ENCODE measurements at places on chromosomes 4 and X.

DNA sequence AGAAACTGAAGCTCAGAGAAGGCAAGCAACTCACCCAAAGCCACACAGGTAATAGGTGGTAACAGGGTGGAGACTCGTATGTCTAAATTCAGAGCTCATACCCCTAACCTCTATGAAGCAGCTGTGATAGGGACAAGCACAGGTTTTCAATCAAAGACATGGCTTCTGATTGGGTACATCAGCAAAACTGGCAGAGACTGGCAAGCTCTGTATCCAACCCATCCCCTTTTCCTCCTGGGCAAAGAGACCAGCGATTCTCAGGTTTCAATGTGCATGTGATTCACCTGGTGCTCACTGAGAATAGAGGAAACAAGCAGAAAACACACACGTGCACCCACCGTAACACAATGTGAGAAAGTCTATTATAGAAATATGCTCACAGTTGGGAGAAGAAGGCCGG, 153.0 kb downstream of the SMIM20 start:
- no peak for DNase-seq

- no peak for DNase-seq
These were observed 262.9 kb upstream of the IL1RAPL1 start for GRCh38 chrX:28324321-28324721.

- DNase-seq = no peak
These were observed 12.9 kb upstream of the BMPR1B start for GRCh38 chr4:94744850-94745249.

- no peak for DNase-seq
These were observed 36.0 kb downstream of the MED28 start for GRCh38 chr4:17650406-17650805.

- DNase-seq = no peak
These were observed 51.5 kb upstream of the RAP2C start for GRCh38 chrX:132270699-132271098.

DNA sequence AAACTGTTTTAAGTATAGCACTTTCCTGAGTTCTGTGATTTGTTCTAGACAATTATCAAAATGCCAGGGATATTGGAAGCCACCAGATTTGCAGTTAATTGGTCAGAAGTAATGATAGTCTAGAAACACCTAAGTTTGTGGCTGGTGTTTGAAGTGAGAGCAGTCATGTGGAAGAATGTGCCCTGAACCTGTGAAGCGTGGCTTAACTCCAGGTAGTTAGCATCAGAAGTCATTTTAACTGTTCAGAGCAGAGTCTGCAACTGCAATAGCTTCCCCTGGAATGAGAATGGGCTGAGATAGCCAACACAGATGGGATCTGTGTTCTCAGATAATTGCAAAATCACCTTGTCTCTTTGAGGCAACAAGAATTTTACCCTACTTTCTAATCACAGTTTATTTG, 255.1 kb upstream of the GK2 start:
- DNase-seq = no peak

- no peak for DNase-seq
These were observed 29.3 kb upstream of the BCOR start for GRCh38 chrX:40127052-40127451.

- DNase-seq = no peak
These were observed 5.5 kb upstream of the HAUS3 start for GRCh38 chr4:2247128-2248043.

DNA sequence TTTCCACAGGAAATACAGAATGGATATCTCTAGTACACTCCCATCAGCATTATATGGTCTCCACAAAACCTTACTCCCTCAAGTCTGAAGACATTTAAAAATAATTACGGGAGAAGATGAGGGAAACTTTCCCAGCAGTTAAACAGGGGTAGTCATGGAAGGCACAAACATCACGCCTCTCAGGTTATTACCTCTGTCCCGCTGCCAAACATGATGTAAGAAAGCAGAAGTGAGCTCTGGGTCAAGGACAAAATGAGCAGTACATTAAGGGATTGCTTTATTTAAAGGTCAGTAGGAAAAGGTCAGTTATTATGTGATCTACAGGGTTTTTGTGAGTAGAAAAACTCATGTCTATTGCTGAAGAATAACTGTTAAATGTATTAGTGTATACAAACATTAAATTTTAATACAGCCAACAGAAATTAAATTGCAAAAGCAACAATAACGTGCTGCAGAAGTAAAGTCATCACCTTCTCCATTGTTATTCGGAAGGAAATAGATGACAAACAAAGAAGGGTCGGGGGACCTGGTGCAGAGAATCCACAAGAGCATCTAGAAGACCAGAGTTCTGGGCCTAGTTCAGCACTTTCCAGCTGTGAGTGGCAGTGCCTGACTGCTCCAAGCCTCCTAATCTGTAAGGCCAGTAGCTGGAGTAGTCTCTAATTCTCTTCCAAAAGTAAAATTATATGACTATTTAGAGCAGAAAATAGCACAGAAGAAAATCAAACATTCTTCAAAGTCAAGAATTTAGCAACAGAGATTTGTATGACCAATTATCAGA, 171.2 kb downstream of the PPP3CA start:
- DNase-seq = no peak

DNA sequence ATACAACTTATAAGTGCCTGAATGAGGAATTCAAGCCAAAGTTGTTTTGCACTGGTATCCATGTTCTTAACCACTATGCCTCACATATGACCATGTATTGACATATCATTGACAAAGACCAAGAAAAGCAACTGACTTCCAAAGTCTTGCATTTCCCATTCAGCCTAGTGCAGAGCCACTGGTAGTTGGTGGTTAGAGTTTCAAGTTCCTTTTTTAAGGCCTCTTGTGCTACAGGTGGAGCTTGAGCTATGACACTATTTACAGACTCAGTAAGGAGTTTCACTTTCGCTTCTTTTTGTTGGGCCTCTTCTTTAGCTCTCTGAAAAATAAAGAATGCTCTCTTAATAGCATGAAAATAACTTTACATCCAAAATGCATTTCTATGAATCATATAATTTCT, 763.0 kb downstream of the DMD start:
- DNase-seq = no peak

GRCh38 chr4:10063544-10064300, 42.4 kb upstream of the SLC2A9 start:
- DNase-seq = no peak

DNA sequence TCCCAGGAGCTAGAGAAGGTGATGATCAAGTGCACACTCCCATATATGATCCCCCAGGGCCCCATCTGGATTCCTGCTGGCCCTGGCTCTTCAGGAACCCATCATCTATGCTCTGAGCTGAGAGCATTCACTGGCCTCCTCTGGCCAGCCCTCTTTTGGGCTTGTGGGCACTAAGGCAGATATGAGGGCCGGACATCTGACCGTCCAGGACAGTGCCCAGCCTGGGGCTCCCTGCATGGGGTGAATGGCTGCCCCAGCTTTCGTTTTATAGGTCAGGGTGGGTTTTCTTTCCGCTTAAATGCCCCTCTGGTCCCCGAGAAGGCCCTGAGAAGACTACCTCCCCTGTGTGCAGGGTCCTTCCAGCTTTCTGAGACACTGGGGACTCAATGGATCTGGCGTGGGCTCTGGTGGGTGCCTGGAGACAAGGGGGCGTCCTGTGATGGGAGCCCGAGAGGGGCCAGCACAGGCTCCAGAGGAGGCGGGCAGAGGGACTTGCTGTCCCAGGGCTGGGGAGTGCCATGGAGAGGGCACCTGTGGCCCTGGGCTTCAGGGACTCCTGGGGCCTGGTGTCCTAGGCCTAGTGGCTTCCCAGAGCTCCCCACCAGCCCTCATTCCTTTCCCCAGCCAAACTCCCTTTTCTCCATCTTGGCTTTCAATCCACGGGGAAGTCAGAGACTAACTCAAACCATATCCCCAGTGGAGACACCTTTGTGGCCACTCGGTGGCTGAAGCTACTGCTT, 39.5 kb upstream of the GRPEL1 start:
- no peak for DNase-seq

DNA sequence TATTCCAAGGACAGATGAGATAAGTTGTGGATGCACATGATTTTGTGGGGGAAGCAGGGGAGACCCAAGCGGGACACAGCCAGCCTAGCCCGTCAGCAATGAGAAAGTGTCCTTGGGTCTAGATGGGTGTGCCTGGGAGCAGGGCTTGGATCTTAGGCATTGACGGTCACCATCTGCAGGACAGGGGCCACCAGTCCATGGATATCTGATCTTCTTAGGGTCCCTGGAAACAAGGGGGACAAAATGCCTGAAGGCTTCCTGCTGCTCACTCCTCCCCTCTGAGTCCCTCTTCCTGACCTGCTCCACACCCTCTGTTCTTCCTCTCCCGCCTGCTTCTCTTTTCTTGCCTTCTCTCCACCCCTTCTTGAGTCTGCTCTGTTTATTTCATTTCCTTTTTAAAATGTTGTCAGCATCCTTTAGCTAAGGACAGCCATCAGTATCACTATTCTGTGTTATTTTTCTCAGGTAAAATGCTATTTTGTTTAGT, 298.4 kb downstream of the RAPGEF2 start:
- DNase-seq = no peak

DNA sequence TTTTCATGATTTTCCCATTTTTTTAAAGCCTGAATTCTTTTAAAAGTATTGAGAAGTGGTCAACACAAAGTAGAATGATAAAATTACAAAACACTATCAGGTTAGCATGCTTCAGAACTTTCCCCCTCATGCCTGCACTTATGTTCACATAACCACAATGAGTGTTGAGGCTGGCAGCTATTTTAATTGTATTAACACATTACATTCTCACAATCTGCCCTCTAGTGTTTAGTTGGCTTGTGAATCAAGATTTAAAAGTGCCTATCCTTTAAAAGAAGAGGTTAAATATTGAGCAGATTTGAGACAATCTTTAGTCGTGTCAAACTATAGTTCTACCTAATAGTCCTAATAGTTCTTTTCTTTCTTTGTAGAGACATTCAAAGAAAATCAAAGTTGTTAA, 93.6 kb upstream of the NAP1L5 start:
- DNase-seq = no peak

DNA sequence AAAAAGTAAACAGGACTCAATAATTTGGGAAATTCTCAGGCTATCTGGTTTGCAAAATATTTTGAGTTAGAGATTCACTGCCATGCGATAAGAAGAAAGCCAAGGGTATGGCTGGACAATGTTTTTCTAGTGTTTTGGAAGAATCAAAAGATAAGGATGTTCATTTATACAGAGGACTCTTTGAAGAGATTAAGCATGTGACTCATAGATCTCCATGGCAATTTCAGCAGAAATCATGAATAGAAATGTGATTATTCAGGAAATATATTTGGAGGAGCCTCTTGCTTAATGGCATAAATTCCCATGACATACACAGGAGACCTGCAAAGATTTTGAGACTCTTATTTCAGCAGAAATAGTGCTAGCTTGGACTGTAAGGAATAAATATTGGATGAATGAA, 16.7 kb upstream of the FRAS1 start:
- DNase-seq = no peak

GRCh38 chr4:44842531-44842930, 116.2 kb upstream of the GNPDA2 start:
- no peak for DNase-seq

- no peak for DNase-seq
These were observed 114.8 kb upstream of the MAP9 start for GRCh38 chr4:155491336-155492120.

DNA sequence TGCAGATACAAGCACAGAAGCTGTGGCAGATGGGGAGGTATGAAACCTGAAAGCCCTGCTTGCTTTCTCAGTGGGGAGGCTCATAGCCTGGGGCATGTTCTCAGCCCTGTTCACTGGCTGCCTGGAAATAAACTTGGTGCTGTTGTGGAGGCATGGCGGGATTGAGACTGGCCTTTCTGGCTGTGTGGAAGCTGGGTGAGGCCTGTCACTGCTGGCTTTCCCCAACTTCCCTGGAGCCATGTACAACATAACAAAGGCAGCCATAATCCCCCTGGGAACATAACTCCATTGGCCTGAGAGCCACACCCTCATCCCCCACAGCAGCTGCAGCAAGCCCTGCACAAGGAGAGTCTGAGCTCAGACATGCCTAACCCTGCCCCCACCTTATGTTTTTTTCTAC, 237.7 kb upstream of the TLL1 start:
- no peak for DNase-seq

DNA sequence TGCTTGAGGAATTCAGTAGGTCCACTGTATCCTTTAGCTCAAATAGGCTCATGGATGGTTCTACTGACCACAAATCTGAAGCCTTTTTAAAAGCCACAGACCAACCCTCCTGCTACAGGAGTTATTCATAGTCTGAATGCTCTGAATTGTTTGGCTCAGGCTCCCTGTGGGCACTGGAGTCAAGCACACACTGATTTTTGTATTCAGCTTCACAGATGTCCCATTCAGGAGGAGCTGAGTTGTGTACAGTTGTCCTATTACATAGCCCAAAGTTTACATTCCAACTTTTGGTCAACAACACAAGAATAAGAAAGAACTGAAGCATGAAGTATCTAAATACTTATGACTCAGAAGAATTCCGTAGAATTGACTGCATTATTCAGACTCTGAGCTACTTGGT, 243.9 kb downstream of the UNC5C start:
- no peak for DNase-seq

DNA sequence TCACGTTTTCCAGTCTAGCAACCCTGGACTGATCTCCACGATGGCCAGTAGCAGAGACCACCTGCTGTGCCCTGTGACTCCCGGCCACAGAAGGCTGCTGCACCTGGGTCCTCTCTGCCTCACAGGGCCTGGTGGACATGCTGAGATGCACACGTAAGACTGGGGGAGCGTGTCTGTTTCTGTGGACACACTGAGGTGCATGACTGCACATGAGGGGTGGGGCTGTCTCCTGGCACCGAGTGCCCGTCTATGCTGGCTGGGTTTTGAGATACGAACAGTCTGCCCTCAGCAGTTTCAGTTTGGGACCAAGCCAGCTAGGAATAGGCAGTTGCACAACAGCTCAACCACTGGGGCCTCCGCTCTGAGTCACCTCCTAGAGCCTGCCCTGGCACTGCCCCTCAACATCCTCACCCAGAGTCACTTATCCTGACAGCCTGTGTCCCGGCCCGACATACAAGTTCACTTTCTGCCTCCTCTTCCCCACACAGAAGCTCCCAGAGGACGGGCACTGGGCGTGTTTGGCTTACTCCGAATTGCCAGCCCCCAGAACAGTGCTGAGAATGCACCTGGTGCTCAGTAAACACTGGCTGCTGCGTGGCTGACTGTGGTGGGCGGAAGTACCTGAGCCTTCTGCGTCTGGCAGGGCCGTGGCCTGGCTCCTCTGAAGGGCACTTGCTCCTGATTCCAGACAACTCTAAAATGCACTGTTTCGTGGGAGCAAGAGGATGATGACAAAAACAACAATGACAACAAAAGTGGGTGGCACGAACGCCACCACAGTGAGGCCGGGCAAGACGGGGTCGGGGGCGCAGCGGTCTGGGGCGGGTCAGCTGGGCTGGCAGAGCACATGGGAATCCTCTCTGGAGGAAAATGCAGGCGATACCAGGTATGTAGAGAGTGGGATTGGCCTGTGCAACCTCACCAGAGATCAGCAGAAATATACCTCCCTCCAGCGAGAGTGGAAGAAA, 30.9 kb downstream of the RNF212 start:
- no peak for DNase-seq

DNA sequence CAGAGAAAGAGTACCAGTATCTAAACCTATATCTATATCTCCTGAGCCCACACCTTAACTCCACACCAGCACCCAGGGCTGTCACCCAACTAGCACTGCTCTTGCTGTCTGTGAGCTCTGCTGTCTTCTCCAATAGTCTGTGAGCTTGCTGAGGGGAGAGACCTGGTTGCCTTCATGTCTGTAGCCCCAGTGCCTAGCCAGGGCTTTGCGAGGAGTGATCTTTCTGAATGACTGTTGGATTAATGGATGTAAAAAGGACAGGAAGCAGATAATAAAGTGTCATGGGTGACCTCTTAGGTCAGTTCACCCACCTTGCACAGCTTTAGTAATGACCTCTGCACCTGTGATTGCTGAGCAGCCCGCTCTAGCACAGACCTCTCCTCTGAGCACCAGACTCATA, 30.5 kb downstream of the CNGA2 start:
- DNase-seq = no peak

All from activated naive CD4-positive, alpha-beta T cell (primary cell).